Activated CD8-positive, alpha-beta memory T cell treated with anti-CD3 and anti-CD28 coated beads for 4 hours (primary cell): ENCODE measurements at places on chromosomes 1 and 21.

DNA sequence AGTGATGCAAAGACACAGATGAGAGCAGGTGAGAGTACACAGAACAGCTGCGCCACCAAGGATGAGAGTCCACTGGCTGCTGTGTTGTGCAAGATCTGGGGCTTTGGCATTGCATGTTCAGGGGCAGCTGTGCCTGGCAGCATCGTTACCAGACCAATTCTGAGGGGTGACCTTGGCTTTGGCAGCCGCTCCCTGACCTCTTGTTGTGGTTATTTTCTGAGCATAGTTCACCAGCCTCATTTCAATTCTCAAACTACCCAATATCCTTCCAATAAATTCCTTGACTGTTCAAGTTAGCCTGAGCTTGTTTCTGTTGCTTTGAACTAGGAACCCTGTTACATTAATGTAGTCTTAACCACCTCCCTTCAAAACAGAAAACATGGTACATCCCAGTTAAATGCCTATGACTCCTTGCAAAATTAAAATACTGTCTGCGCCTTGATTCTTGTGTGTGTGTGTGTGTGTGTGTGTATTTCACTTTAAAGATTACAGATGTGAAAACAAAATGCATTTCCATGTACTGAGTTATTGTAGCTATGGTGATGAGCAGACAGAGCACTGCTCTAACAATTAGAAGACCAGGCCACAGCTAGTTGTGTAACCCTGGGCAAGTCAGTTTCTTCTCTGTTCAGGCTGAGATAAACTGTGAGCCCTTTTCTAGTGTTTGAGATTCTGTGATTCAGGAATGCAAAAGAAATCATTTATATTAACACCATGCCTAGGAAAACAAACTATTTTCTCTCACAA is 106.3 kb upstream of the GUCA2B start:
- DNase-seq = no peak

DNA sequence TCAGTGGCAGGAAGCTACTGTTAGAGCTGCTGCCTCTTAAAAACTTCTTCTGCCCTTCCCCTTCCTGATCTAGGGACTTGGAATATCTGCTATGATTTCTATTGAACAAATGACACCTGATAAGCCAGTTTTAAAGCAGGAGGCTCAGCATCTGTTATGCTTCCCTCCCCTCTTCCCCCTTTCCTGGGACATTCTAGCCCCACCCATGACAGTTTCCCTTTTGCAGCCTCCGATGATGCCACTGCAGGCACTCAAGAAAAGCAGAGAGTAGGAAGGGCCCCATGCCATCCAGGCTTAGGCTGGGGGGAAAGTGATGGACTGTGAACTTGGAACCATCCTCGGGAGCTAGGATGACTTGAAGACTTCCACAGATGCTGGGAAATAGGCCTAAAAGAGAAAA is 15.1 kb upstream of the EPB41 start:
- DNase-seq = no peak

DNA sequence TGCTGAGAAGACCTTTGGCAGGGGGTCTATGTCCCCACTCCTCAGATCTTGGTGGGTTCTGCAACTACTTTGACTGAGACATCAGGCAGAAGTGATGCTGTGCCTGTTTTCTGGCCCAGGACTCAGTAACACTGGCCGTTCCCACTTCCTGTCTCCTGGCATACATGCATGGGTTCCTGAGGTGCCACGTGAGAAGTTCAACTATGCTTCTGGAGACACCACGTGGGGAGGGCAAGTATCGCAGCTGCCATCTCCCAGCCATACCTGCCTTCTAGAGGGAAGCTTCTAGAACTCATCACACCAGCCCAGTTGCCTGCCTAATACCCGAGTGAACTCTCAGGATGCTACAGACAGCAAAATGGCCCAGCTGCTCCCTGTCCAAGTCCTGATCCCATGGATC is 65.8 kb downstream of the TRABD2B start:
- no peak for DNase-seq

DNA sequence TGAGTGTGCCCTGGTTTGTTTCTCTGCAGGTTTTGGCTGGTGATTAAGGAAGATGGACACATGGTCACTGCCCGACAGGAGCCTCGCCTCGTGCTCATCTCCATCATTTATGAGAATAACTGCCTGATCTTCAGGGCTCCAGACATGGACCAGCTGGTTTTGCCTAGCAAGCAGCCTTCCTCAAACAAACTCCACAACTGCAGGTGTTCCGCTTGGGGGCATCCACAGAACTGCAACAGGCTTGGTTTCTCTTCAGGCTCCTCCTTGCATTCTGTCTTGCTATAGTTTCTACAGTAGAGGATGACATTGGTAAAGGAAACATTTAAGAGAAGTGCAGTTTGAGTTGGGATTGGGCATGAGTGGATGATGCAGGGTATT is 6.8 kb downstream of the MTARC2 start:
- no peak for DNase-seq
